SK-N-SH (cell line): ENCODE measurements at places on chromosomes 3 and 15. TPM values are rescaled to one million over a fixed set of nuclear protein-coding genes. Genes with fewer than 3 reads are reported as not detected.

DNA sequence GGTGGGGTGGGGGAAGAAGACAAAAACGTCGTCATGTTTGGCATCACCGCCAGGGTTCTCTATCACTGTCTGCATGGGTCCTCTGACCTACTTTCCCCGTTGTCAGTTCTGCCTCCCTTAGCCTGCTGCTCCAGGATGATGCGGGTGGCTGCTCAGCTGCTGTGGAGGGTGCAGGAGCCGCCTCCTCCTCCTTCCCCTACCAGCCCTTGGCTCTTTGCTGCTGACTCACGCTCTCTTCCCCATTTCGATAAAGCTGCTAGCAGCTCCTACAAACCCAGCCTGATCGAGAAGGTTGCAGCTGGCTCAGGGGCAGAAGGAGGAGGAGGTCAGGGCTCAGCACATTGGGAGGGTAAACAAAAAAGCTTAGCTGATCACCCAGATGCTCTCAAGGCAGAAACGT is 49.5 kb upstream of the SEC13 start:
- no peaks in the 10 kb centered on the region; the same call in 1 of the 2 replicates for H3K27me3 ChIP-seq
- peaks cover 11% of the 10 kb centered on the region; the same call in 1 of the 2 replicates for H3K4me1 ChIP-seq
- no peaks in the 10 kb centered on the region for H3K36me3 ChIP-seq
- peak; percentile 46 for DNase-seq
- no peak overlapping the region for H3K27ac ChIP-seq

- no peaks in the 10 kb centered on the region; the same call in 1 of the 2 replicates for H3K4me1 ChIP-seq
- DNase-seq, result no peak
- no peaks in the 10 kb centered on the region for H3K27me3 ChIP-seq
- H3K27ac ChIP-seq, result no peak overlapping the region
- H3K36me3 ChIP-seq, result no peaks in the 10 kb centered on the region
- no peak overlapping the region for H3K4me3 ChIP-seq
Measured at GRCh38 chr3:101634591-101635196, 42.2 kb downstream of the ZBTB11 start.

ALG1L2 gene
- not detected in 2 replicates for polyA plus RNA-seq

DNA sequence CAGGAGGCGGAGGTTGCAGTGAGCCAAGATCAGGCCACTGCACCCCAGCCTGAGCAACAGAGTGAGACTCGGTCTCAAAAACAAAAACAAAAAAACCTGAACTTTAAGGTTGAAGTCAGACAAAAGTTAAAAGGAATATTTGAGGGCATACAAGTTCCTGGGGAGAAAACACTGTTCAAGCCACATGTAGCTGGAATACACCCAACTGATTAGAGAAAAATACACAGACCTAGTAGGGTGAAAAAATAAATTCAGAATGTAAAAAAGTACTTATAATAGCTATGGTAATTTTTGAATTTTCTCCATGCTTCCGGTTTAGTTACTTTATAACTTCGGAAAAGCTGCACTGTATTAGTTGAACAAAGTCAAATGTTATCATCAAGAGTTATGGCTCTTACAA is 42.6 kb upstream of the SNTN start:
- H3K27me3 ChIP-seq, result no peaks in the 10 kb centered on the region
- no peaks in the 10 kb centered on the region for H3K4me1 ChIP-seq
- no peaks in the 10 kb centered on the region for H3K36me3 ChIP-seq
- DNase-seq, result no peak
- H3K4me3 ChIP-seq, result no peak overlapping the region
- no peak overlapping the region for H3K27ac ChIP-seq

DNA sequence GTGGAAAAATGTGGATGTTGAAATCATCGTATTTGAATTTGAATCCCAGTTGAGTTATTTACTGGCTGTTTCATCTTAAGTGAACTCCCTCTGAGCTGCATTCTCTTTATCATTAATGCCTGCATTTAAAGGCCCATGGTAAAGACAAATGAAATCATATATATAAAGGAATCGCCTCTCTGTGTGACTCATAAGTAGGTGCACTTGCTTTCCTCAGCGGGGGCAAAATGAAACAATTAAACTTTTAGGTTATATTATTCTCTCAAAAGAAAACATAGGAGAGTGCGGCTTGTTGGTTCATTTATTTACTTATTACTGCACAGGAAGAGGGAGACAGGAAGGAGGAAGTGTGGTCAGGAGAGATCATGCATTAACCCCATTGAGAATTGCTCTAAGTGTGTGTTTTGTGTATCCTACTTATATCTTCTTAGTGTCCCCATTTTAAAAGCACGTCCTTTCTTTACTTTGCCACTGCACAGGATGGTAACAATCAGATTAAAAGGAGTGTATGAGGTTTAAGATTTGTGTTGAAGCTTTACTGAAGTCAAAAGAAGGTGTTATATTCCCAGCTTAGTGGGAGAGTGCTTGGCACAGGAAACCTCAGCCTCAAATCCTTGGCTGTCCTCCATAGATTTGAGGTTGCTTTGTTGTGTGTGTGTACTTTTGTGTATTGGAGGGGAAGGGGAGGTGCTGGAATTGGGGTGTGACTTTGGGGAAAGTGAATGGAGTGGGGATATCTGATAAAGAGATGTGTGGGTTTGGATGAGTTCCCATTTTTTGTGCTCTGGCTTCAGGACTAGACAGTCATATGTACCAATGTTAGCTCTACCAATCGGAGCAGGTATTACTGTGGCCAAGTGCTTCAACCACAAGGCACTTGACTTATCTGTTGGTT is 595.8 kb upstream of the NR2F2 start:
- H3K36me3 ChIP-seq, result no peaks in the 10 kb centered on the region
- no peak overlapping the region for H3K27ac ChIP-seq
- no peak for DNase-seq
- no peaks in the 10 kb centered on the region for H3K27me3 ChIP-seq
- H3K4me1 ChIP-seq, result no peaks in the 10 kb centered on the region

DNA sequence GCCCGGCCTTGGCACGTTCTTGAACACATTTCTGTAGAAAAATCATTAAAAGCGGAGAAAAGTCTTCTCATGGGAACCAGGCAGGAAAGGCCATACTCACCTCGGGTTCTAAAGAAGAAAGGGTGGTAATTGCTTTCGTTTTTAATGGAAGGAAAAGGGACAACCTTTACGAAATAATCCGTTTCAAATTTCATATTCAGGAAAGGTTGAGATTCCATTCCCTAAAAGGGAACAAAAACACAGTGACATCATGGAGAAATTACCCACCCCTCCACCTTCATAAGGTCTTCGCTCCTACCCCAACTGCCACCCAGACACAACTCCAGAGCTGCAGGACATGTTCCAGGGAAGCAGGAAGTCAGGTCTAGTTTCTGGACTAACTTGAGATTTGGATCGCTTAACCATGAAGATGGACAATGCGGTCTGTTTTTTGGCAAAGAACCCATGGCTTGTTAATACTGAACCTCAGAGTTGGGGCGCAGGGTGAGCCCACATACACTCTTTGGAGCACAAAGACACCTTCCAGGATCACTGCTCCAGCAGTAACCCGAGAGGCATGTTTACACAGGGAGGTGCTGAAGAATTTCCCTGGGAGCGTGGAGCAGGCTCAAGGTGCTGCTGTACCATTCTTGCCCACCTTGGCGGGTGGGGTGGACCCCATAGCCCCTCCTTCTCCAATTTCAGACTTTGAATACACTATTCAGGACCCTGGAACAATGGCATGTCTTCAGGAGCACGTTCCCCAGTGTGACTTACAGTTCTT is 49.2 kb downstream of the SPATA12 start:
- H3K4me3 ChIP-seq, result no peak overlapping the region
- H3K36me3 ChIP-seq, result peaks cover 6% of the 10 kb centered on the region; the same call in 1 of the 2 replicates
- no peaks in the 10 kb centered on the region for H3K27me3 ChIP-seq
- DNase-seq, result no peak
- H3K27ac ChIP-seq, result no peak overlapping the region

- no peaks in the 10 kb centered on the region for H3K27me3 ChIP-seq
- no peak overlapping the region for H3K4me3 ChIP-seq
- no peak overlapping the region for H3K27ac ChIP-seq
- no peak for DNase-seq
Measured at GRCh38 chr15:66369773-66370651, 13.5 kb upstream of the TIPIN start.

MAN2A2 gene
- polyA plus RNA-seq, result 25.6 and 35.0 TPM in 2 replicates

IL16 gene
- 0.10 TPM in 1 of 2 replicates, not detected in the other for polyA plus RNA-seq

ACAN gene
- polyA plus RNA-seq, result not detected in 2 replicates

HHLA2 gene
- polyA plus RNA-seq, result not detected in 2 replicates

- peaks cover 6% of the 10 kb centered on the region for H3K4me1 ChIP-seq
- H3K4me3 ChIP-seq, result peak overlapping the region; percentile 86
- H3K36me3 ChIP-seq, result no peaks in the 10 kb centered on the region
- H3K27me3 ChIP-seq, result no peaks in the 10 kb centered on the region
- peak overlapping the region; percentile 48; the same call in 1 of the 2 replicates for H3K27ac ChIP-seq
- DNase-seq, result no peak
Measured at GRCh38 chr15:55742498-55742926, 440 bp downstream of the PRTG start.

DNA sequence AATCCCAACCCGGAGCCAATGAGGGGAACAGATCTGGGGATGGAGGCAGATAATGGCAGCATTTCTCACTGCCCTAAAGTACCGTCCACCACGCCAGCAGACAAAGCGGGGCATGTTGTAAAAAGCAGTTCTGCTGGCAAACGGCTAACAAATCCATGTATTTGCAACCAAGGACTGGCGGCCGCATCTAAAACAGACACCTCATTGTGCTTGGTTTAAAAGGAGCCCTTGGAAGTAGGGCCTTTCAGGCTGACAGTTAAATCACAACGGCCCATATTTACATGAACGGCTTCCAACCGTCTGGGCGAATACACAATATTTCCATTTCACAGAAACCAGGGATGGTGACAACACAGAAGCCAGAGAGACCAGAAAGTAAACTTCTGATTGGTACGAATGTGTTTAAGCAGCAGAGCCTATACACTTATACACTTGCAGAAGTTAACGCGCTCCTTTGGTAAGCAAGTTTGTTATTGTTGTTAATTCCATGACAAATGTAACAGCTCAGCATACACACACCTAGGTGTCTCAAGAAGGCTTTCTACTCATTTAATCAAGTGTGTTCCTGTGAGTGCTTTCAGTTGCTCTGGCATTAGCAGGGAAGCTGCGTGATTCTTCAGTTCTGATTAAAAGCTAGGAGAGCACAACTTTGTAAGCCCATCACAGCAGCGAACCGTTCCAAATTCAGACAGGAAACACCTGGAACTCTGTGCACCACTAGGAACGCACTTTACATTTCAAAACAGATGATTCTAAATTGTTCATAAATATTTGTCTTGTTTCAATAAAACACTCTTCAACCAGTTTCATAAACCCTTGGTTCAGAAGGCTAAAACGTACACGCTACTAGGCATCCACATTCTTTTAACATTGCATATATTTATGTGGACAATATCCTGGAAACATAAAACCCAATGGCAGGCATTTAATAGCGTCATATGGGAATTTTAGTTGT is 112.9 kb downstream of the PDZRN3 start:
- H3K27ac ChIP-seq, result no peak overlapping the region
- H3K4me3 ChIP-seq, result no peak overlapping the region
- H3K36me3 ChIP-seq, result no peaks in the 10 kb centered on the region
- peaks cover 9% of the 10 kb centered on the region for H3K4me1 ChIP-seq
- no peak for DNase-seq

DNA sequence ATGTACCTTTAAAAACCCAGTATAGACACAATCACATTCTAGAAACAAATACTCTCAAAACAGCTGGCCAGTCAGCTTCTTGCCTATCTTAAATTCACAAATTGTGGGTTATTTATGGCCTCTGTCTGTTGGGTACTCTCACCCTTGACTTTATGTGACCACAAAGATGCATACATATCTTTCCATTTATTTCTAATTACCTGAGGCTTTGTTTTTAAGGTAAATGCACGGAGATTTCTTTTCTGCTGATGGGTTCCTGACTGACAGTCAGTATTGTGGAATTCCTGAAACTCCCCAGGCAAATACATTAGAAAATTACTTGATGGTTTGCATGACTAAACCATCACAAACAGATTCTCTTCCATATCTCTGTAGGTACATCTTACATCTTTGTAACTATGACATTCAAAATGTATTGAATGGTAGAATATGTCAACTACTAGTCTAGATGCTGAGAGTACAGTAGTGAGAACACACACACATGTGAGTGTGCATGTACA is 107.7 kb downstream of the EDEM1 start:
- no peak overlapping the region for H3K4me3 ChIP-seq
- peaks cover 7% of the 10 kb centered on the region; the same call in 1 of the 2 replicates for H3K4me1 ChIP-seq
- H3K36me3 ChIP-seq, result no peaks in the 10 kb centered on the region

DNA sequence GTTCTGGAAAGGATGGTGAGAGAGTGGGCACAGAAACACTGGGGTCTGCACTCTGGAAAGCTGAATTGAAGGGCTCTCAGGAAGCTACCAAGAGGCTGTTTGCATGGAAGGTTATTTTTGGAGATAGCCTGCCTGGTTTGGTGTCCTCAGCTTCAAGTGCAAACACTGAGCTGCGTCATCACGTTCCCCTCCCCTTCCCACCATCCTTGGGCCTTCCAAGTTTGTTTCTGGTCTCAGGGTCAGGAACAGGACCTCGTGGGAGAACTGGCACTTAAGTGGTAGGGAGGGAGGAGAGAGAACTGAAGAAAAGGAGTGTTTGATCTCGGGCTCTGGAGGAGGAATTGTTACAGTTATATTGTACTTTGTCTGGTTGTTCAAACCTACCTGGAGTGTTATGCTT is 10.6 kb downstream of the ST6GAL1 start:
- H3K36me3 ChIP-seq, result no peaks in the 10 kb centered on the region
- H3K4me1 ChIP-seq, result no peaks in the 10 kb centered on the region
- no peak overlapping the region for H3K27ac ChIP-seq
- no peaks in the 10 kb centered on the region for H3K27me3 ChIP-seq
- DNase-seq, result no peak

IL17RB gene
- 0.10 and 0.16 TPM in 2 replicates for polyA plus RNA-seq

DNA sequence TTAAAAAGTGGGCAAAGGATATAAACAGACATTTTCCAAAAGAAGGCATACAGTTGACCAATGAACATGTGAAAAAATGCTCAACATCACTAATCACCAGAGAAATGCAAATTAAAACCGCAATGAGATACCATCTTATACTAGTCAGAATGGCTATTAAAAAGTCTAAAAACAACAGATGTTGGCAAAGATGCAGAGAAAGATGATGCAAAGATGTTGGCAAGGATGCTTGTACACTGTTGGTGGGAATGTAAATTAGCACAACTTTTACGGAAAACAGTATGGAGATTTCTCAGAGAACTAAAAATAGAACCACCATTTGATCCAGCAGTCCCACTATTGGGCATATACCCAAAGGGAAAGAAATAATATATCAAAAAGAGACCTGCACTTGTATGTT is 53.5 kb downstream of the TLNRD1 start:
- H3K36me3 ChIP-seq, result no peaks in the 10 kb centered on the region
- H3K27me3 ChIP-seq, result no peaks in the 10 kb centered on the region
- H3K27ac ChIP-seq, result no peak overlapping the region

PROS1 gene
- 9.1 and 15.0 TPM in 2 replicates for polyA plus RNA-seq

DNA sequence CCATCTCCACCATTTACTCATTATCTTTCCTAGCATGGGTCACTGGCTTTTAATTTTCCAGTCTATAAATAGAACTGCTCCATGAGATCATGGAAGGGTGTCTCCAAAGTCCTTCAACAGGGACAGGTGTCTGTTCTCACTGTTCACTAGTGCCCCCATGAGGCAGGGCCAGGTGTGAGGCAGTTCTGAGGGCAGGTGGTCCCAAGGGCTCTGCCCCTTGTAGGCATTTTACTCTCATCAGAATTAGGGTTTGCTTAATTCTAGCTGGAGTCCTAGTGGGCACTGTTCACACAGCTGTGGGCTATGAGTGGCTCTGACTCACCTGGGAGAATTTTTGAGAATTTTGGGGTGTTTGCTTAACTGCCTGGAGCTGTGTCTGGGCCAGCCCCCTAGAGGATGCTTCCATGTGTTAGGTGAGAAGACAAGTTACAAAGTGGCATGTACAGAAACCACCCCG is 248.0 kb upstream of the LYSMD4 start:
- no peak overlapping the region for H3K27ac ChIP-seq
- H3K36me3 ChIP-seq, result no peaks in the 10 kb centered on the region
- no peak for DNase-seq
- no peak overlapping the region for H3K4me3 ChIP-seq
